ENCODE measurements at places on chromosomes 6 and 20. TPM values are rescaled to one million over a fixed set of nuclear protein-coding genes. Genes with fewer than 3 reads are reported as not detected.

- no peak for DNase-seq
- H3K36me3 ChIP-seq = no peaks in the 10 kb centered on the region
- H3K27me3 ChIP-seq = no peaks in the 10 kb centered on the region
- peaks cover 13% of the 10 kb centered on the region for H3K4me1 ChIP-seq
These were observed 9.8 kb upstream of the BPI start for GRCh38 chr20:38294076-38294591.

DNA sequence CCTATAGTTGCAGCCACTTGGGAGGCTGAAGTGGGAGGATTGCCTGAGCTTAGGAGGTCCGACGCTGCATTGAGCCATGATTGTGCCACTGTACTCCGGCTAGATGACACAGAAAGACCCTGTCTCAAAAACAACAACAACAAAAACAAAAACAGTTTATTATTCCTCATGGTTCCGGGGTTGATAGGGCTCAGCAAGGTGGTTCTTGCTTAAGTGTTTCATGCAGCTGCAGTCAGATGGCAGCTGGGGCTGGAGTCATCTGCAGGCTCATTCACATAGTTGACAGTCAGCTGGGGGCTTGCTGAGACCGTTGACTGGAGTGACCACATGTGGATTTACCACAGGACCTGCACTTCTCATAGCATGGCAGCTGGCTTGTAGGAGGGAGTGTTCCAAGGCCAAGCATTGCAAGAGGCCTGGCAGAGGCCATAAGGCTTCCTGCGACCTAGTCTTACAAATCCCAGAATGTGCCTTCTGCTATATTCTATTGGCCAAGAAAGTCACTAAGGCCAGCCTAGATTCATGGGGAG, 28.9 kb upstream of the NNAT start:
- H3K27me3 ChIP-seq = no peaks in the 10 kb centered on the region
- DNase-seq = no peak
- H3K27ac ChIP-seq = no peak overlapping the region
- peaks cover 3% of the 10 kb centered on the region for H3K36me3 ChIP-seq
- H3K4me1 ChIP-seq = no peaks in the 10 kb centered on the region
- no peak overlapping the region for H3K4me3 ChIP-seq

DNA sequence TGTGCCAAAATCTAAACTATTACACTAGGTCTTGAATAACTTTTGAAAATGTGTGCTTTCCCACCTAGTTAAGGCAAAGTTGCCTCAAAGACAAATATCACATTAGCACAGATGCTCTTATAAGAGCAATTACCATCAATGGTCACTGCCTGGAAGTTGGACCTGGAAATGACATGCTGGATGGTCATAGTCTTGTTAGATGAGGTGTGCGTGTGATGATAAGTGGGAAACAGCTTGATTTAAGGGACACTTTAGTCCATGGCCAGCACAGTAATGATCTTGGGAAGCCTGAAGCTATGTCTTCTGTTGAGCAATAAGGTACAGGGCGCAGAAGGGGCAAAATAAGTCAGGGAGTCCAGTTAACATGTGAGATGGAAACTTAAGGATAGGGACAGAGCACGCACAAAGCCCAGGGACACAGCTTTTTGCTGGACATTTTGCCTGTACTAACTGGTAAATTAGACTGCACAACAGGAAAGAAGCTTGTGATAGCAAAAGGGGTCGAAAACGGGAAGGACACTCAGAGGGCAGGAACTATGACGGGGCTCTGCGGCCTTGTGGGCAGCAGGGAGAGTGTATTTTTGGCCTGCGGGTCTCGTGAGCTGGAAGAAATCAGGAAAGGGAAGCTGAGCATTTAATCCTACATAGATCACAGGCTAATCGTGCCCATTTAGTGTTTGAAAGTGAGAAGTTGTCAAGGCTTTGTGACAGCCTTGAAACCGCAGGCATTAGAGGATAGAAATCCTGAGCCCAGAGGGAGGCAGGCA, 66.7 kb upstream of the BMP2 start:
- H3K4me1 ChIP-seq = peaks cover 23% of the 10 kb centered on the region
- DNase-seq = no peak
- H3K27me3 ChIP-seq = no peaks in the 10 kb centered on the region
- no peaks in the 10 kb centered on the region for H3K36me3 ChIP-seq
- no peak overlapping the region for H3K4me3 ChIP-seq

GRCh38 chr6:36364669-36365479, 22.6 kb downstream of the ETV7 start:
- no peaks in the 10 kb centered on the region for H3K27me3 ChIP-seq
- DNase-seq = no peak
- no peak overlapping the region for H3K4me3 ChIP-seq

DNA sequence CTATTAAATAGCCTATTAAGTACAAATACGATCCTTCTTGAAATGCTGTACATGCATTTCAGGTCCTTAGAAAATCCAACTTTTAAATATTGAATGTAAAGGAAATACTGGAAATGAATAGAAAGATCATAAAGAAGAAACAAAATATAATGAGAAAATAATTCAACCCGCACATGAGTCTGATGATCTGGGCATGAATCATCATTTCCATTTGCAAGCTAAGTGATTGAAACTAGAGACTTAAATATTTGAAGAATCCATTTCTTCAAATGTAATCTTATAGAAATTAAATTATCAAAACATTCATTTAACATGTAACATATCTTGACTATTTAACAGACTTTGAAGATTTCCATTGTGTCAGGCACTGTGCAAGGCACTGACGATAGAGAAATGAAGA, 977.0 kb downstream of the TFAP2A start:
- no peaks in the 10 kb centered on the region for H3K4me1 ChIP-seq
- peaks cover 3% of the 10 kb centered on the region for H3K27me3 ChIP-seq
- no peak for DNase-seq

GRCh38 chr6:169959136-169960002, 207.9 kb downstream of the ERMARD start:
- no peak overlapping the region for H3K4me3 ChIP-seq
- peaks cover 27% of the 10 kb centered on the region for H3K4me1 ChIP-seq
- no peaks in the 10 kb centered on the region for H3K36me3 ChIP-seq
- H3K27me3 ChIP-seq = peaks cover 9% of the 10 kb centered on the region
- DNase-seq = no peak
- H3K27ac ChIP-seq = peak overlapping the region; percentile 21

- no peaks in the 10 kb centered on the region for H3K36me3 ChIP-seq
- no peaks in the 10 kb centered on the region for H3K27me3 ChIP-seq
- H3K4me1 ChIP-seq = no peaks in the 10 kb centered on the region
- DNase-seq = no peak
These were observed 613.5 kb downstream of the C6orf118 start for GRCh38 chr6:164695896-164696295.

DNA sequence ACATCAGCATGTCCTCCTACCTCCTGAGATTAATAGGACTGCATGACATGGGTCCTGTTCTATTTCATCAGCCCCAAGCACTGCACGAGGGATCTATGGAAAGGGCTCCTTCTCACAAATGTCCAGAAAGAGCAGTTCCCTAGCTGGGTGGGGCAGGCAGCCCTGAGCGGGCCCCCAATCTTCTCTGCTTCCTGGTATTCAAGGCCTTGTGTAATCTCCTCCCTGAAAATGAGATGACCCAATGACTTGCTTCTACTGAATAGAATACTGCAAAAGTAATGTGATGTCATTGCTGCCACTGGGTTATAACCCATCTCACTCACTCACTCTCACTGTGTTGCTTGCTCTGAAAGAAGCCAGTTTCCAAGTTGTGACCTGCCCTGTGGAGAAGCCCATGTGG, 126.4 kb downstream of the OPRM1 start:
- H3K4me1 ChIP-seq = peaks cover 4% of the 10 kb centered on the region
- H3K27me3 ChIP-seq = no peaks in the 10 kb centered on the region
- H3K36me3 ChIP-seq = no peaks in the 10 kb centered on the region
- H3K4me3 ChIP-seq = no peak overlapping the region
- no peak overlapping the region for H3K27ac ChIP-seq

The C6orf132 gene
- total RNA-seq = 22.4 TPM

The SNX21 gene
- total RNA-seq = 17.3 TPM

The HLA-DOA gene
- total RNA-seq = 5.8 TPM

The DZANK1 gene
- 5.3 TPM for total RNA-seq
